ENCODE measurements at places on chromosomes 4 and X.

GRCh38 chrX:17519358-17519757 lies 144.4 kb downstream of the NHS start:
- DNase-seq: no peak

DNA sequence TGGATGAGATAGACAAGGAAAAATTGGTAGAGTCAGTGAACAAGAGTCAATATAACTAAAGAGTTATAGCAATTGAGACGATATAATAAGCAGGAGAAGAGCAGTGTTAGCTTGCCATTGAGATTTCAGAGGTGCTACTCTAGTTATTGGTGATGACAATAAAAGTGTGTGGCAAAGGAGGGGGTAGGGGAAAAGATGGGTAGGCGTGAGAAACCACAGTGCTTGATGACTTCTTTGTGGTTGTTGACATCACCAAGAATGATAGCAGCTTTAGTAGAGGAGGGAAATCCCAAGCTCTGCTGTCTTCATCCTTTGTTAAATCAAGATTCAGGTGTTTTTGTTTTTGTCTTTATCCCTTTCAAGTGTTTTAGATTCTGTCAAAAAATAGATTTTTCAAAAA lies 179.9 kb upstream of the PPP3CA start:
- DNase-seq: peak; percentile 28

- DNase-seq: no peak
Measured at GRCh38 chr4:108635070-108635655, 14.8 kb downstream of the RPL34 start.

DNA sequence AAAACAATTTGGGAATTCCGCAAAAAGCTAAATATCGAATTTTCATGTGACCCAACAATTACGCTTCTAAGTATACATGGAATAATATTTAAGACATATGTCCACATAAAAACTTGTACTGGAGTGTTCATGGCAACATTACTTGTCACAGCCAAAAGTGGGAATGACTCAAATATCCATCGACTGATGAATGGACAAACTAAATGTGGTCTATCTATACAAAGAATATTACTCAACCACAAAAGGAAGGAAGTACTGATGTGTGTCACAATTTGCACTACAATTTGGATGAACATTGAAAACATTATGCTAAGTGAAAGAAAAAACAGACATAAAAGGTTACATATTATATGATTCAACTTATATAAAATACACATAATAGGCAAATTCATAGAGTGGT lies 71.9 kb downstream of the AFF2 start:
- no peak for DNase-seq

DNA sequence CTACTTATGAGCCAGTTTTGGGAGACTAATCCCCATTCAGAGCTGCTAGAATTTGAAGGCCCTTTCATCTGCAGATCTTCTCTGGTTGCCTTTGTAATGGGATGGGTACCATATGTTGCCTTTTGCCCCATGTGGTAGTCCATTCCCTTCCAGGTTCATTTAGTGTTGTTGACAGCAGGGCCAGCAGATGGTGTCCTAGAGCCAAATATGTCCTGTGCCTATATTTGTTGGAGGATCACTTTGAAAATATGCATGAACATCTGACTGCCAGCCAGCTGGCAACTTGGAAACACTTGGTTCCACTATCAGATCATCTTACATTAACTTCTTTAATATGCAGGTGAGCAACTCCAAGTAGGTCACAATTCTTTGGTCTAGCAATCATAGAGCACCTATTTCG lies 30.4 kb downstream of the CFAP299 start:
- DNase-seq: no peak

DNA sequence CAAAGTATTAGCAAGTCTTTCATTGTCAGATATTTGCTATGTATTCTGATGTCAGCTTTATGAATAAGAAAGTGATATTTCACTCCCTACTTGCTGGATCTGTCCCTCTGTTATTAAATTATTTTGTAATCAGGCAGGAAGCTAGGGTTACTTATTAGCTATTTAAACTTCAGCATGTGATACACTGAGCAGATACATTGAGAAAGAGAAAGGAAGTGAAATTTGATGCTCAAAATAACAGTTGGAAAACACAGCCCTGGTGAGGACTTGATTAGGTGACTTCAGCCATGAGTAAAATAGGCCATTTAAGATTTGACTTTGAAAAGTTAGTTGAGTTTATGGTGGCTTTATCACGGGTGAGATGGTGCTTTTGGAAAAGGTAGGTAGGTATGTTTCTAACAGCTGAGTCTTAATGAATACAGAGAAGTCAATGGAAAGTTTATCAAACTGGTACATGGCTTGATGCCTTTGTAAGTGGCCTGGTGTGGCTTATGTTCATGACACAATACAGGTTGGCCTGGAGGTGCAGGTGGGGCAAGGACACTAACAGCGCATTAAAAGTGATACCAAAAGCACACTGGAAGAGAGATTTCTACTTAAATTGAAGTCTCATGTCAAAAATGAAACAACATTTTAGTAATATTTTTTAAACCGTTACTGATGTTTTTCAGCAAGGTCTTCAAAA lies 321.2 kb upstream of the SPOCK3 start:
- DNase-seq: no peak

GRCh38 chr4:96343836-96344235 lies 503.9 kb downstream of the PDHA2 start:
- DNase-seq: no peak

Measured in stimulated activated CD8-positive, alpha-beta memory T cell treated with anti-CD3 and anti-CD28 coated beads, Interleukin-2, amount 100 ng/mL, for 1 hour (primary cell).